ENCODE measurements at places on chromosomes 2 and 18. TPM values are rescaled to one million over a fixed set of nuclear protein-coding genes. Genes with fewer than 3 reads are reported as not detected.

EN1 gene
- not detected for total RNA-seq

- no peak for DNase-seq
Observed at GRCh38 chr2:138333677-138334076, 167.9 kb upstream of the SPOPL start.

GRCh38 chr18:73626859-73627258, 520.8 kb downstream of the FBXO15 start:
- peak; percentile 60 for DNase-seq

DNA sequence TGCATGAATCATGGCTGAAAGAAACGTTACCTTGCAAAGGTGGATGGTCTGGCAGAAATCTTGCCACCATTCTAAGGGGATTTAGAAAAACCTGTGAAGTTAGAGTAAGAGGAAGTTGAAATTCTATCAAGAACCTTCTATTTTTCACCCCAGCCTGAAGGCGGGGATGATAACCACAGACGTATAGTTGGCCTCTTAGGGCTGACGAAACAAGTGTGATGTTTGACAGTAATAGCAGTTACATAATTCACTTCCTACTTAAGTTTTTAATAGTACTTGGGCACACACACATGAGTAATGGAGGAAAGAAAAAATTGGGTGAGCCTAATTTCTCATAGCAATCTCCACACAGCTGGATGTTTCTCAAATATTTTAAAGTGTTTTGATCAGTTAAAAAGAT, 336.6 kb upstream of the SALL3 start:
- no peak for DNase-seq

DNA sequence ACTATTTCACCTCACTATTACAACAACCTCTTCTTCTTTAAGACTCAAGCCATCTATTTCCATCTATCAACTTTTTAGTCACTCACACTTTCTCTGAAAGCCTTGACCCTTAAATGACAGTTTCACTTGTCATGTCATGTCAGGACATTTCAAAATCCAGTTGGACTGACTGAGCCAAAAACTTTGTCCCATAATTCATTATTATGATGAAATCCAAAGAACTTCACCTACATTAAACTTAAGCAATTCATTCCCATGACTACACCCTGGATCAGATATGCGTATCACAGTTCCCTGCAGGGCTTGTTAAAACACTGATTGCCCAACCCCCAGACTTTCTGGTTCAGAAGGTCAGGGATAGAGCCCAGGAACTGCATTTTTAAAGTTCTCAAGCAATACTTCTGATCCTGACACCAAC, 26.5 kb downstream of the LDAH start:
- no peak for DNase-seq

DNA sequence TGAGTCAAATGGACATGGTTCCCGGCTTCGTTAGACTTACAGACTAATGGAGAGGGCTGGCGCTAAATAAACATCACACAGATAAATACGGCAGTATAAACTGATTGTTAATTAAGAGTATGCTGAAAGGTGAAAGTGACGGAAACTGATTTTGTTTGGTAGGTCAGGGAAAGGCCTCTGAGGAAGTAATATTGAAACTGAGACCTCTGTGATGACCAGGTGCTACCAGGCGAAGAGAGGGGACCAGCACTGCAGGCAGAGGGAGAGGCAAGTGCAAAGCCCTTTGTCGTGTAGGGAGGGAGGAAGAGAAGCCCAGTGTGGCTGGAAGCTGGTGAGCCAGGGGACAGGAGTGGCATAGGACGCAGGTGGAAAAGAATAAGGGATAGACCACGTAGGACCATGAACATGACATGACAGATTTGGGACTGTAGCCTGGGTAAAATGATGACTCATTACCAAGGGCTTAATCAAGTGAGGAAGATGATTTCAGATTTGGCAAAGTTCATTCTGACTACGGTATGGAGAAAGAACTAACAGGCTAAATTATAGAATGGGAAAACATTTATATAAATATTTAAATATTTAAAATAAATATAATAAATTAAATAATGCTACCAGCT, 433.1 kb downstream of the NCKAP5 start:
- no peak for DNase-seq
